ENCODE measurements at places on chromosomes 6 and 20.

DNA sequence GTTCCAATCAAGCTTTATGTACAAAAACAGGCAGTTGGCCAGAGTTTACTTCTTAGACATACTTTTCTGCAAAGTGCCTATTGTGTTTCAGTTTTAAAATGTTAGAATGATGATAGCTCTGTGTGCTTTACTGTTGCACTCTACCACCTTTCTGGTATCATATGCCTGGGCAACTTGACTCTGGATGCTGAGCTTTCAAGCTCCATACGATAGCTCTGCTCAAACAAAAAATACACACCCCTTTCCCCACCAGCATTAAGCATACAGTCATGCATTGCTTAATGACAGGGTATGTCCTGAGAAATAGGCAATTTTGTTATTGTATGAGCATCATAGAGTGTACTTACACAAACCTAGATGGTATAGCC, 123.1 kb downstream of the RCAN2 start:
- DNase-seq = no peak

DNA sequence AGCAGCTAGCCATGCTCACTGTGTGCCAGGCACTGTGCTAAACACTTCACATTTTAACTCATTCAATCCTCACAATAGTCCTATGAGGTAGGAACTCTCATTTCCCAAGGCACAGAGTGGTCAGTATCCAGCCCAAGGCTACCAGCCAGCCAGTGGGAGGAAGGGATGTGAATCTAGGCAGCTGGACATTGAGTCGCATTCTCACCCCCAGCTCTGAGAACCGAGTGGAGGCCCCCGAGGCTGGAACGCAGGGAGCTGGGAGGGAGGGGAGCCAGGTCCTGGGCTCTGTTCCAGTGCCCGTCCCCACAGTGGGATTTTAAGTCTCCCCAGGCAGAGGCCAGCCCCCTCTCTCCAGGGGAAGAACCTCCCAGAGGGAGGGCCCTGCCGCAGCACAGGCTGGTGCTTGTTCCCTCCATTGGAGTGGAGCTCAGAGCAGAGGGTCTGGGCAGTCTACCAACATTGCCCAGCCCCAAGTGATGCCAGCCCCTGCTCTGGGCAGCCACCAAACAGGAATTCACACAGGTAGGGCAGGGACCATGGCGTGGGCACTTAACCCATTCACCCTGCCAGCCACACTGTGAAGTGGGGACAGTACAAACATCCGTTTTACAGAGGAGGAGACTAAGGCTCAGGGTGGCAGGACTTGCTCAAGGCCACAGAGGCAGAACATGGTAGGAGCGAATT, 131.3 kb downstream of the CEBPB start:
- DNase-seq = no peak

DNA sequence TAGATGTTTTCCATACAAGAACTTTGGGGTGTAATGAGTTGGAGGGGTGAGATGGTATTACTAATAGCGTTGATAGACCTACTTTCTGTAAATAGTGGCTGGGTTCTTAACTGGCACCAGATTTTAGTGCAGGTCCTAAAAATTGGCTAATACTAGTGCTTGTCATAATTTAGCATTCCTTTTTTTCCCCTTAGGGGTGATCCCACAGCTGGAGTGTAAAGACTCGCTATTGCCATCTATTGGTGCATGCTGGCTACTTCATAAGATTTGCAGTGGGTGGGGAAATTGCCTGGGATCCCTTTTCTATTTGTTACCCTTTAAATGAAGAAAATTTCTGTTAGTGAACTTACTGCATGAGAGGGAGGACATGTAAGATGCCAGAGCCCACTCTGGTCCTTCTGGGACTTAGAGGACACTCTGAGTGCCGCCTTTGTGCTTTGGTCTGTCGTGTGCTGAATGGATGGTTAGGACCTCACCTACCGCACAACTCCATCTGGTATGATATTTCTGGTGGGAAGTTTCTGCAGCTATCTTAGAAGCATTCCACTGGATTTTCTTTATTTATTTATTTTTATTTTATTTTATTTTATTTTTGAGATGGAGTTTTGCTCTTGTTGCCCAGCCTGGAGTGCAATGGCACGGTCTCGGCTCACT, 195.5 kb downstream of the JARID2 start:
- no peak for DNase-seq

DNA sequence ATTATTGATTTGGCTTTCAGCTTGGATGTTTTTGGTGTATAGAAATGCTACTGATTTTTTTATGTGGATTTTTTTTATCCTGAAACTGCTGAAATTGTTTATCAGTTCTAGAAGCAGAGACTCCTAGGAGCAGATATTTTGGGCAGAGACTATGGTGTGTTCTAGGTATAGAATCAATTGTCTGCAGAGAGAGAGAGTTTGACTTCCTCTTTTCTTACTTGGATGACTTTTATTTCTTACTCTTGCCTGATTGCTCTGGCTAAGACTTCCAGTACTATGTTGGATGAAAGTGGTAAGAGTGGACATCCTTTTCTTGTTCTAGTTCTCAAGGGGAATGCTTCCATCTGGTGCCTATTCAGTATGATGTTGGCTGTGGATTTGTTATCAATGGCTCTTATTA, 370.6 kb downstream of the PHF3 start:
- no peak for DNase-seq

- DNase-seq = no peak
Observed at GRCh38 chr6:25175196-25175595, 104.0 kb upstream of the CARMIL1 start.

DNA sequence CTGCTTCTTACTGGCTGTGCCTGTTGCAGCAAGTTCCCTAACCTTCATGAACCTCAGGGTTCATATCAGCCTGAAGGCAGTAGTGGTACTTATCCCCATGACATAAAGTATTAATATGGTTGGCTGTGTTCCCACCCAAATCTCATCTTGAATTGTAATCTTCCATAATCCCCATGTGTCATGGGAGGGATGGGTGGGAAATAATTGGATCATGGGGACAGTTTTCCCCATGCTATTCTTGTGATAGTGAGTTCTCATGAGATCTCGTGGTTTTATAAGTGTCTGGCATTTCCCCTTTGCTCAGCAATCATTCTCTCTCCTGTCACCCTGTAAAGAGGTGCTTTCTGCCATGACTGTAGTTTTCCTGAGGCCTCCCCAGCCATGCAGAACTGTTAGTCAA, 61.8 kb downstream of the FAM229B start:
- DNase-seq = no peak

- no peak for DNase-seq
Observed at GRCh38 chr20:23309781-23310180, 40.8 kb upstream of the NXT1 start.

DNA sequence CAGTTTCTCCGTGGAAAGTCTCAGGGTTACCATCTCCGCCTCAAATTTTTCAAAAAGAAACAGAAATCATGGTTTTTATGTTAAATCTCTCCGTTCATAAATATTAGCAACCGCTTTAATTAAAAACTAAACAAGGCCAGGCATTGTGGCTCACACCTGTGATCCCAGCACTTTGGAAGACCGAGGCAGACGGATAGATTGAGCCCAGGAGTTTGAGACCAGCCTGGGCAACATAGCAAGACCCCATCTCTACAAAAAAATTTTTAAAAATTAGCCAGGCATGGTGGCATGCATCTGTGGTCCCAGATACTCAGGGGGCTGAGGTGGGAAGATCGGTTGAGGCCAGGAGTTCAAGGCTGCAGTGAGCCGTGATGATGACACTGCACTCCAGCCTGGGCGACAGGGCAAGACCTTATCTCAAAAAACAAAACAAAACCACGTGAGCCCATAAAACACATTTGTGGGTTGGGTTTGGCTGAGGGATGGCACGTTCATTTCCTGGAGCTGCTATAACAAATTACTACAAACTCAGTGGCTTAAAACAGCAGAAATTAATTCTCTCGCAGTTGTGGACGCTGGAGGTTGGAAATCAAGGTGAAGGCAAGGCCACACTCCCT, 223.2 kb downstream of the ZNF217 start:
- no peak for DNase-seq

GRCh38 chr6:111874025-111874415, 768 bp upstream of the FYN start:
- no peak for DNase-seq

GRCh38 chr6:147774856-147775255, 266.4 kb downstream of the SAMD5 start:
- DNase-seq = no peak

DNA sequence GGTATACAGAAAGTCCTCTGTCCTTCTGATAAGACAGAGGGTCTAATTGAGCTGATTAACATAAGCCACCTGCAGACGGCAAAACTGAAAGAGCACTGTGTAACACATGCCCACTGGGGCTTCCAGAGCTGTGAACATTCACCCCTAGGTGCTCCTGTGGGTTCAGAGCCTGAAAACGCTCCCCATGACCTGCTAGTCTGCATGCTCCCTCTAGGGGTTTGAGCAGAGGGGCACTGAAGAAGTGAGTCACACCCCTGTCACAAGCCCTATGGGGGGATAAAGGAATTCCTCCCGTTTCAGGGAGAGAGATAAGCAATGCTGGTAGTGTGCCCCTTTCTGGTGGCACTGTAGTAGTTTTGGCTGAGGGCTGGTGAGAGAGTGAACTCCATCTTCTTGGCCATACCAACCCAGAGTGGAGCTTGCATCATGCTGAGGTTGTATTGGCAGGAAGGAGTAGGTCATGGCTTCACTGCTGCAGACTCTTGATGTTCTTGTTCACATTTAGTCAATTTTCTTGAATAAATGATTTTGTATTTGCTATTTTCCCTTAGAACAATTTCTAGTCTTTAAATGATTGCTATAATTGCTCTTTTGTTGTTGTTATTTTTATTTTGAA, 637.5 kb upstream of the MAN1A1 start:
- no peak for DNase-seq

DNA sequence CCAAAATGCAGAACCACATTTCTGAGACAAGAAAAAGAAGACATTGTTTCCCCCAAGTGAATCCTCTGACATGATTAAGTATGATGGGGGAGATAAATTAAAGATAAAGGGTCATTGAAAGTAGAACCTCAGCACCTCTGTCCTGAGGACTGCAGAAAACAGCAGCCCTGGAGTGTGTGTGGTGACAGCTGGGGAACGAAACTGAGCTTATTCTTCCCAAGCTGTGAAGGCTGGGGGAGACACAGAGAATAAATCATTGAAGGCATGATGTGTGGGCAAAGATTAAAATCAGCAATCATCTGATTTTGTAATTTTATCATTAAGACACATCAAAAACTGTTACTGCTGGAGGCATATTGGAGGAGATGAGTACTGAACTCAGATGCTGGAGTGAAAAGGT, 67.5 kb upstream of the GPR6 start:
- no peak for DNase-seq

- DNase-seq = no peak
Observed at GRCh38 chr20:2260250-2260649, 35.6 kb upstream of the TGM3 start.

DNA sequence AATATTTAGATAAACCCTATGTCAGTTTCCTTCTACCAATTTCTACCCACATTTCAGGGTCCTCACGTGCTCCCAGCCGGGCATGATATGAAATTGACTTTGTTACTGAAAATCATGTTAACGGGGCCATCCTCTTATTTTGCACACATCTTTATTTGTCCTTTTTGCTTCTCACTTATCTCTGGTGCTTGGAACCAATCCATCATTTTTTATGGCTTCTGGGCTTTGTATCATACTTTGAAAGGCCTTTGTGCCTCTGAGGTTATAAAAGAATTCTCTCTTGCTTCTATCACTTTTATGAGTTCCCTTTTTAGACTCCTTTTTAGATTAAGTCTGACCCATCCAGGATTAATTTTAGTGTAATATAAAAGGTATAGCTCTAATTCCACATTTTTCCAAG, 117.1 kb upstream of the PRND start:
- DNase-seq = no peak

GRCh38 chr6:154039231-154039842, at the start of gene OPRM1:
Gene OPRM1, plus strand, starts transcription at chr6:154039240. Its CDS starts 305 bp downstream, at chr6:154039545.
- no peak for DNase-seq

- no peak for DNase-seq
Observed at GRCh38 chr6:73481969-73482368, 20.4 kb downstream of the MTO1 start.

Data from hypothalamus (tissue), 51 donors.